Articular chondrocyte of knee joint (primary cell): ENCODE measurements at places on chromosomes 13 and 19. TPM values are rescaled to one million over a fixed set of nuclear protein-coding genes. Genes with fewer than 3 reads are reported as not detected.

The MBD3L2 gene
- total RNA-seq, result not detected in 2 replicates

The ZNF599 gene
- 5.1 and 5.5 TPM in 2 replicates for total RNA-seq

The TMEM143 gene
- total RNA-seq, result 3.8 and 4.8 TPM in 2 replicates

The C19orf38 gene
- not detected in 2 replicates for total RNA-seq

The C13orf42 gene
- total RNA-seq, result not detected in 2 replicates

The MZF1 gene
- total RNA-seq, result 14.7 and 15.5 TPM in 2 replicates

The SPRYD7 gene
- 5.0 and 5.9 TPM in 2 replicates for total RNA-seq

The ZNF730 gene
- total RNA-seq, result 2.1 and 2.6 TPM in 2 replicates

The FCHO1 gene
- total RNA-seq, result 0.39 and 0.43 TPM in 2 replicates

The CYP2B6 gene
- not detected in 2 replicates for total RNA-seq

The ZNF583 gene
- total RNA-seq, result 9.7 and 13.5 TPM in 2 replicates

The ZNF625 gene
- total RNA-seq, result 12.9 and 18.2 TPM in 2 replicates

The GNA15 gene
- total RNA-seq, result not detected in 2 replicates

The KCTD15 gene
- 19.8 and 31.4 TPM in 2 replicates for total RNA-seq

The NALCN gene
- total RNA-seq, result 1.3 and 2.7 TPM in 2 replicates

The FGF21 gene
- total RNA-seq, result not detected in 2 replicates

The UBL3 gene
- total RNA-seq, result 48.9 and 50.3 TPM in 2 replicates

The ZNF227 gene
- 21.8 and 25.3 TPM in 2 replicates for total RNA-seq

The LHFPL6 gene
- 68.1 and 73.5 TPM in 2 replicates for total RNA-seq

The MAMSTR gene
- 1.7 and 2.9 TPM in 2 replicates for total RNA-seq

The MZT1 gene
- 12.2 and 14.7 TPM in 2 replicates for total RNA-seq
